Fibroblast of villous mesenchyme (primary cell): ENCODE measurements at places on chromosomes 5 and 9. TPM values are rescaled to one million over a fixed set of nuclear protein-coding genes. Genes with fewer than 3 reads are reported as not detected.

Gene HTR4
- total RNA-seq, result not detected in 2 replicates

Gene PCDHB12
- total RNA-seq, result under 0.01 TPM in 1 of 2 replicates, not detected in the other

Gene CCDC112
- 5.2 and 6.4 TPM in 2 replicates for total RNA-seq

Gene KIF4B
- under 0.01 TPM in 1 of 2 replicates, not detected in the other for total RNA-seq

GRCh38 chr5:134585966-134586365 is 46.7 kb downstream of the SAR1B start:
- DNase-seq, result no peak

GRCh38 chr5:64285188-64286130 is 119.8 kb downstream of the RNF180 start:
- DNase-seq, result no peak

- peak; percentile 17 for DNase-seq
These were observed 82.4 kb upstream of the TNFAIP8 start for GRCh38 chr5:119273391-119273839.

- DNase-seq, result no peak
These were observed 65.4 kb upstream of the FAM174A start for GRCh38 chr5:100469767-100470166.

DNA sequence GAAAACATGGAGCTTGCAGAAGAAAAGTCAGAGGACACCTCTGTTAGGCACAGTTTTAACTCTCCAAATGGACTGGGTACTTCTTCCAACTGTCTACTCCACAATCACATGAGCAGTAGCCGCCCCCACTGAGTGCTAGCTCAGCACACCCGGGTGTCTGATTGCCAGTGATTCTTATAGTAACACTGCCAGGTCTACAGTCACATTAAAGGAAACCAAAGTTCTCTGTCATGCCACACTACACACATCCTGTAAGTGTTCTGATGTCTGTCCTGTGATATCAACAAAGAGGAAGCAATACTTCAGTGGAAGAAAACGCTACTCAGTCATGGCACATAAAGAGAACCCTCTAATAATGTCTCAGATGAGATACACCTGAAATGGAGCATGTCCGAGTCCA is at the start of gene HAVCR2:
HAVCR2 (minus strand) TSS at position 69 of the 400 bp plus-strand sequence; CDS start at position 8, 61 bp downstream.
- no peak for DNase-seq
